ENCODE measurements at places on chromosomes 3 and 15. TPM values are rescaled to one million over a fixed set of nuclear protein-coding genes. Genes with fewer than 3 reads are reported as not detected.

GRCh38 chr3:123420416-123420968 is 28.4 kb downstream of the ADCY5 start:
- no peak for DNase-seq

DNA sequence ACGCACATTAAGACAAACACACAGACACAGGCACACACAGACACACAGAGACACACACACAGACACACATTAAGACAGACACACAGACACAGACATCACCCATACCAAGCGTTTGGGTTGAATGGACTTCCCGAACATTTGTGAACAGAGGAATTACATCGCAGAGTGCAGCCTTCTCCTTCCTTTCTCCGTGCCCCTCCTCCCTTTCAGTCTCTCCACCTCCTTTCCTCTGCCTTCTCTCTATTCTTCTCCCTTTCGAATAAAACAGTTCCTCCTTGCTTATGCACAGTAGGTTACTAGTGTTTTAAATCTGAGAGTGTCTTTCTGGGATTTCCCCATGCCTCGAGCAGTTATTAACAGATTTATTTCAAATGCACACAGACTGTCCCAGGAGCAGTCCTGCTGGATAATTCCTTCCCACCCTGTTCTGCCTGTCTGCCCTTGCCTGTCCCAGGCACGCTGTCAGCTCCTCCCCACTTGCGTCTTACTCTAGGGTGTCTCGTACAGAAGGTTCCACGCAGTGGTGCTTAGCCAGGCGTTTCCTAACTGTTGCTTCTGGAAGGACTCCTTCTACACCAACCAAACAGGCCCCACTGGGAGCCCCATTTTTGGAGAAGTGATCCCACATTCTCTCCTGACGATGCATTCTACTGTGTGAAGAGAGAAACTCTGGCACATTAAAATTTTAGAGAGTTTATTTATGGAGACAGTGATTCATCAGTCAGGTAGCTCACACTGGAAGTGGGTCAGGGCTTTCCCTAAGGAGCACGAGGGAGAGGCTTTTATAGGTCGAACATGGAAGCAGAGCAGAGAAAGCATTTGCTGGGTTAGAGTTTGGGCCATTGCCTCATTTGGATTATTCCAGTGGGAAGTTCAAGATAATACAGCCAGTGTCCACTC is 163.8 kb downstream of the SV2B start:
- no peak for DNase-seq

AGBL1 gene
- under 0.01 TPM for total RNA-seq

DNA sequence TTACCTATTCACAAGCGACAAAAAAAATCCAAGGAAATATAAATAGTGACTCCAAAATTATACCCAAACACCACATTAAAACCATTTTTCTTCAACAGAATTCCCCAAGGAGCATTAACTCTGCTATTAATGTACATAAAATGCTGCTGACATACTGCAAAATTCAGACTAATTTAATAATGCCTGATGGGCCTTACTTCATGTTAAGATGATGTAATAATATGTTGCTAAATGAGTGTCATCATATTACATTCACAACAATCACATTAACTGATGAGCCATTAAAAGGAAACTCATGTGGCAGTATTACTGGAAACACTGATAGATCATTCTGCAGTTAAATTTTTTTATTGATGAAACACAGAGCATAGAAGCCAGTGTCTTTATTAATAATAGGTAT is 204.9 kb upstream of the CGNL1 start:
- DNase-seq, result no peak

CLDN16 gene
- not detected for total RNA-seq

GRCh38 chr15:50916400-50916799 is 7.9 kb downstream of the AP4E1 start:
- DNase-seq, result no peak

DNA sequence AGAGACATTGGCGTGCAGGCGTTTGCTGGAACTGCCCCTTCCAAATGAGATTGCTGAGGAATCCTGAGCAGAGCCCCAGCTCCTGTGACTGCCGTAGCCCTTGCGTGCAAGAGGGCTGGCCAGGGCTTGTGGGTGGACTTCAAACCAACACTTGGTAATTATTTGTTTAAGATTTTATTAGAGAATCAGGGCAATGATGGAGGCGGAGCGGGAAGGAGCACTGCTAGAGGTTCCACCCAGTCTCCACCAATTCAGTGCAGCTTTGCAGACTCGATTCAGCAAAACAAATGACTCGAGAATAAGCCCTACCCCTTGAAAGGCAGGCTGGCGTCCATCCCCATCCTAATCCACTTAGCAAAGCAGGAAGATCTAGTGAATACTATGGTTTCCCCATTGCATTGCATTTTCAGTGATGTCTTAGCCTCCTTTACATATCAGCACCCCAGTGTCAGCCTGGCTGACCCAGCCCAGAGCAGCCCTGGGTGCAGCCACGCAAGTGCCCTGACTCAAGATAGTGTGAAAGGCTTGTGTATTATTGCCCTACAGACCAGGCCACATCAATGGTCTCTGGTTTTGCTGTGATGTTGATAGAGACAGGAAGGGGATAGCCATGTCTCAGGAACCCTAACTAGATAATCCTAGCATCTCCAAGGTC is 26.0 kb downstream of the GLDN start:
- no peak for DNase-seq

GRCh38 chr3:193418576-193419373 is 40.2 kb upstream of the ATP13A5 start:
- DNase-seq, result no peak

GRCh38 chr3:131948806-131949205 is 86.0 kb downstream of the CPNE4 start:
- DNase-seq, result no peak
